ENCODE measurements at places on chromosomes 5 and 9.

DNA sequence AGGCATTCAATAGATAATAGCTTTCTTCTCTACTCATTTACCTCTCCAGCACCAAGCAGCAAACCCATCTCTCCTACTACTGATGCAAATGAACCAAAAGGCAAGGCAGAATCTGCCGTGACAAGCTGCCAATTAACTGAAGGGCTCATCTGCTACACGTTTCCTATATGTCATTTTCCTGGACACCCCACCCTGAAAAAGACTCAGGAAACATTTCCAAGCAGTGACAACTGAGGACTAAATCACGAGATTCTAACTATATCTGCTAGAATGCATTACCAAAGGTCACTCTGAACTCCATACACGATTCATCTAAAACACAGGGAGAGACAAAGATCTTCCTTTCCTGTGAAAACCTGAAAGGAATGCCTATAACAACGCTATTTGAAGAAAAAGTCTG is 12.9 kb downstream of the PLPP1 start:
- DNase-seq = no peak

DNA sequence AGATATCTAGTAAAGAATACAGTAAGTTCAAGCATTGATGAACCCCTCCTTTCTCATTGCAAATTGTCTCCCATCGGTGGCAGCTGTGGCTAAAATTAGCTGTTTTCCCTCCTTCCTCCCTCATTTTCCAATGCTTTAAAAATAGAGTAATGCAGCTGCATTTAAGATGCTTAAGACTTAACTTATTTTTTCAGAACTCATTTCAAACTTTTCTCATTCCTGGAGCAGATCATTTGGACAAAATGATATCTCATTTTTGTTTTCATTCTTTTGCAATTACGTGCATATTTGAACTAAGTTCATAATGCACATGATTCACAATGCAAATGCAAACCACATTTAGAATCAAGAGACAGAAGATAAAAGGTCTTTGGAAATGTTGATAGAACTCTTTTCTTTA is 14.6 kb downstream of the HSPB3 start:
- no peak for DNase-seq

DNA sequence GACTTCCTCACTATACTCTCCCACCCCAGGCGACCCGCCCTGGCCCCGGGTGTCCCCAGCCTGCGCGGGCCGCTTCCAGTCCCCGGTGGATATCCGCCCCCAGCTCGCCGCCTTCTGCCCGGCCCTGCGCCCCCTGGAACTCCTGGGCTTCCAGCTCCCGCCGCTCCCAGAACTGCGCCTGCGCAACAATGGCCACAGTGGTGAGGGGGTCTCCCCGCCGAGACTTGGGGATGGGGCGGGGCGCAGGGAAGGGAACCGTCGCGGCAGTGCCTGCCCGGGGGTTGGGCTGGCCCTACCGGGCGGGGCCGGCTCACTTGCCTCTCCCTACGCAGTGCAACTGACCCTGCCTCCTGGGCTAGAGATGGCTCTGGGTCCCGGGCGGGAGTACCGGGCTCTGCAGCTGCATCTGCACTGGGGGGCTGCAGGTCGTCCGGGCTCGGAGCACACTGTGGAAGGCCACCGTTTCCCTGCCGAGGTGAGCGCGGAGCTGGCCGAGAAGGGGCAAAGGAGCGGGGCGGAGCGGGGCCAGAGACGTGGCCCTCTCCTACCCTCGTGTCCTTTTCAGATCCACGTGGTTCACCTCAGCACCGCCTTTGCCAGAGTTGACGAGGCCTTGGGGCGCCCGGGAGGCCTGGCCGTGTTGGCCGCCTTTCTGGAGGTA is 2.1 kb downstream of the CA9 start:
- peak; percentile 82 for DNase-seq

GRCh38 chr9:29966247-29966646 is 2393.0 kb upstream of the C9orf72 start:
- no peak for DNase-seq

DNA sequence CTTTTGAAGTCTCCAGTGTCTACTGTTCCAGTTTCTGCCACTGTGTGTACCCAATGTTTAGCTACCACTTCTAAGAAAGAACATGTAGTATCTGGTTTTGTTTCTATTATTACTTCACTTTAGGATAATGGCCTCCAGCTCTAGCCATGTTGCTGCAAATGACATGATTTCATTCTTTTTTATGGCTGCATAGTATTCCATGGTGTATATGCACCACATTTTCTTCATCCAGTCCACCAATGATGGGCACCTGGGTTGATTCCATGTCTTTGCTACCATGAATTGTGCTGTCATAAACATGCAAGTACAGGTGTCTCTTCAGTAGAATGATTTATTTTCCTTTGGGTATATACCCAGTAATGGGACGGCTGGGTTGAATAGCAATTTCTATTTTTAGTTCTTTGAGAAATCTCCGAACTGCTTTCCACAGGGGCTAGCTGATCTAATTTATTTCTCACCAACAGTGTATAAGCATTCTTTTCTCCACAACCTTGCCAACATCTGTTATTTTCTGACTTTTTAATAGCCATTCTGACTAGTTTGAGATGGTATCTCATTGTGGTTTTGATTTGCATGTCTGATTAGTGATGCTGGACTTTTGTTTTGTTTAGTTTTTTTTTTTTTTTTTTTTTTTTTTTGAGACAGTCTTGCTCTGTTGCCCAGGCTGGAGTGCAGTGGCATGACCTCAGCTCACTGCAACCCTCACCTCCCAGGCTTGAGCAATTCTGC is 68.9 kb downstream of the WDR41 start:
- no peak for DNase-seq

DNA sequence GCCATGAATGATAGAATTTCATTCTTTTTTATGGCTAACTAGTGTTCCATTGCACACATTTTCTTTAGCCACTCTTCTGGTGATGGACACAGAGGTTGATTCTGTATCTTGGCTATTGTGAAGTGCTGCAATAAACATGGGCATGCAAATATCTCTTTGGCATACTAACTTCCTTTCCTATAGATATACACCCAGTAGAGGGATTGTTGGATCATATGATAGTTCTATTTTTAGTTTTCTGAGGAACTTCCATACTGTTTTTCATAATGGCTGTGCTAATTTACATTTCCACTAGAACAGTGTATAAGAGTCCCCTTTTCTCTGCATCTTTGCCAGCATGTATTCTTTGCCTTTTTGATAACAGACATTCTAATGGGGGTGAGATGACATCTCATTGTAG is 50.4 kb upstream of the CDK5RAP2 start:
- DNase-seq = no peak

GRCh38 chr9:76512826-76513225 is 53.8 kb downstream of the GCNT1 start:
- DNase-seq = no peak

DNA sequence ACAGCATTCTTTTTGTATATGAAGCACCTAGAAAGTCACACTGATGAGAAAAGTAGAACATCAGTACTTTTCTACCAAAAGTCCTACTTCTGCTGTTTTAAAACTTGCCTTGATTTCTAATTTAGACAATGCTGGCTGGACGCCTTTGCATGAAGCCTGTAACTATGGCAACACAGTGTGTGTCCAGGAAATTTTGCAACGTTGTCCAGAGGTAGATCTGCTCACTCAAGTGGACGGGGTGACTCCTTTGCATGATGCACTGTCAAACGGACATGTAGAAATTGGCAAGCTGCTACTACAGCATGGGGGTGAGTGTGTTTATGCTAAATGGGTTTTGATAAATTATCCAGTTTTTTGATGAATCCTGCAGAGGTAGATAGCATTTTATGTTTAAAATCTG is 73.5 kb downstream of the SLF1 start:
- DNase-seq = peak; percentile 39

- DNase-seq = no peak
Observed at GRCh38 chr9:88553350-88553749, 18.4 kb downstream of the NXNL2 start.

DNA sequence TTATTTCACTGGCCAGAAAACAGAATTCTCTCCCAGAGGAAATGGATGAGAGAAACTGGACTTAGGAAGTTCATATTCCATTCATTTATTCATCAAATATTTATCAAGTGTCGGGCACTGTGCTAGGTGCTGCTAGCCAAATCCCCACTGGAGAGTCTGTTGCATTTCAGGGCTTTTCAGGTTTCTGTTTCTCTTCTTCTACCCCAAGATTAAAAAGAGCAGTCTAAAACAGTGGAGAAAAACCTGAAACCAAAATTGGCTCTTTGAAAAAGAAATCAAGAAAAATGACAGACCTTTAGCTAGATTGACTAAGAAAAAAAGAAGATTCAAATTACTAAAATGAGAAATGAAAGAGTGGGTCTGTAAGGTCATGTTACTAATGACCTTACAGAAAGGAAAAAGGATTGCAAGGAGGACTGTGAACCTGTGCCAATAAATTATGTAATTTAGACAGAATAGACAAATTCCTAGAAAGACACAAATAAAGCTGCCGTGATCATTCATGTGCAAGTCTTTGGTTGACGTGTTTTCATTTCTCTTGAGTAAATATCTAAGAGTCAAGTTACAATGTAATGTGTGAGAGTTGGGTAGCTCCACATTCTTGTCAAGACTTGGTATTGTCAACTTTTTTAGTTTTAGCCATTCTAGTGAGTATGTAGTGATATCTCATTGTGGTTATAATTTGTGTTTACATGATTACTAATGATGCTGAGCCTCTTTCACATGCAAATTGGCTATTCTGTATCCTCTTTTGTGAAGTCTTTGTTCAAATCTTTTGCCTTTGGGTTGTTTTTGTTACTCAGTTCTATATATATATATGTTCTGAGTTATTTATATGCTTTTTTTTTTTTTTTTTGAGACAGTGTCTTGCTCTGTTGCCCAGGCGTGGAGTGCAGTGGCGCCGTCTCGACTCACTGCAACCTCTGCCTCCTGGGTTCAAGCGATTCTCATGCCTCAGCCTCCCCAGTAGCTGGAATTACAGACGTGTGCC is 23.7 kb downstream of the SNX30 start:
- no peak for DNase-seq

- DNase-seq = no peak
Observed at GRCh38 chr9:109974143-109974917, 194.3 kb downstream of the PALM2AKAP2 start.

DNA sequence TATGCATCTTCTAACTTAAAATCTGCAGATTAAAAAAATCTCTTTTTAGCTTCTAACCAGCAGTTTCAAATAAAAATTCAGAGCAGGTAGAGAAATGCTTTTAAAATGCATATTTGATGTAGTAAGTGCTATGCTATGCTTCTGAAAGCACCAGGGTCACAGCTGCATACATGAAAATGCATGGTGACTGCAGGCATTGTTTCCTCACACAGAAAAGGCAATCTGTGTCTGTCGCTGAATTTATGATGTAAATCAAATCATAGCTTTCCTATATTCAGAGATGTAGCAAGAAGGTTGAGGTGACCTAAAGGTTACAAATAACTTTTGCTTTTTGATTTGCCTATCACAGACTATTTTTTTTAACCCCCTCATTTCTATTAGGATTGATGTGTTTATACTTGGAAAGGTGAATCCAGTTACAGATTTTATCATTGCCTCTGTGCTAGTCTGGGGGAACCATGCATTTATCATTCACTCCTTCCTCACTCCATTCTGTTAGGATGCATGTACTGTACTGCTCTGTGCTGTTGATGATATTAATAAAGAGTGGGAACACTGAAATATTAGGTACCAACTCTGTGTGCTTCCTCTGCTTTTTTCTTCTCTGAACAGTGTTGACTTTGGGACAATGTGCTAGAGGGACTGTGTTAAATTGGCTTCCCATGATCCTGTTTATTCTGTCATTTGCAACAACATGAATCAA is 65.6 kb downstream of the FOCAD start:
- DNase-seq = no peak

- no peak for DNase-seq
Observed at GRCh38 chr9:131395157-131396098, 1.5 kb downstream of the PRRC2B start.

DNA sequence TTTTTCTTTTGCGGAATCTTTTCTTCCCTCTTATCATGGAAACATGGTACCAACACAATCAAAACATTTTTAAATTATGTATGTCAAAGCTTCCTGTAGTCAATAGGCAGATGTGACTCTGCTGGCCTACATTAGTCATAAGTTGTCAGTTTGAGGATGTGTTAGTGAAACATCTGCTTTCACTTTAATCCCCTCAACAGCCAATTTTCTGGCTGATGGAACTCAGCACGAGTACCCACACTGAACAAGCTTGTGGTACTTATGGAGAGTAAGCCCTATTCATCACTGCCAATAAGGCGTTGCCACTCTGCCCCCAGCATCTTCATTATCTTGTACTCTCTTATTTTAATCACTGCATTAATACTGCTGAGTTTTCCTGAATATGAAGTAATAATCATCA is 1034.4 kb downstream of the CDH9 start:
- DNase-seq = no peak

DNA sequence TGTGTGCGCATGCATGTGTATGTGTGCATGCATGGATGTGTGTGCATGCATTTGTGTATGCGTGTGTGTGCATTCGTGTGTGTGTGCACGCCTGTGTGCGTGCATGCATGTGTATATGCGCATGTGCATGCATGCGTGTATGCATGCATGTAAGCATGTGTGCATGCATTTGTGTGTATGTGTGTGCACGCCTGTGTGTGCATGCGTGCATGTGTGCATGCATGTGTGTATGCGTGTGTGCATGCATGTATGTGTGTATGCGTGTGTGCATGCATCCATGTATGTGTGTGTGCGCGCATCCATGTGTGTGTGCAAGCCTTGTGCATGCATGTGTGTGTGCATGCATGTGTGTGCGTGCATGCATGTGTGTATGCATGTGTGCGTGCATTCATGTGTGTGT is 276.8 kb downstream of the PBX3 start:
- DNase-seq = no peak

DNA sequence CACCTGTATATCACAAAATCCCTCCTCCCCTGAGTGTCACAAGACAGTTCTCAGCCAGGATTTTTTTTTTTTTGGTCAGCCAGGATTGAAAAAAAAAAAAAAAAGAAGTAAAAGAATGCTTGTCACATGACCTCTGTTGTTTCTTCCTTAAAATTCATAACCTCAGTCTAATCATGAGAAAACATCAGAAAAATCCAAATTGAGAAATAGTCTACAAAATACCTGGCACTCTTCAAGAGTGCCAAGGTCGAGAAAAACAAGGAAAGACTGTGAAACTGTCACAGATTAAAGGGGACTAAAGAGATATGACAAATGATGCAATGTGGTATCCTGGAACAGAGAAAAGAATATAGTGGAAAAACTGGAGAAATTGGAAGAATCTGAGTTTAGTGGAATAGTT is 58.5 kb upstream of the SUB1 start:
- no peak for DNase-seq

DNA sequence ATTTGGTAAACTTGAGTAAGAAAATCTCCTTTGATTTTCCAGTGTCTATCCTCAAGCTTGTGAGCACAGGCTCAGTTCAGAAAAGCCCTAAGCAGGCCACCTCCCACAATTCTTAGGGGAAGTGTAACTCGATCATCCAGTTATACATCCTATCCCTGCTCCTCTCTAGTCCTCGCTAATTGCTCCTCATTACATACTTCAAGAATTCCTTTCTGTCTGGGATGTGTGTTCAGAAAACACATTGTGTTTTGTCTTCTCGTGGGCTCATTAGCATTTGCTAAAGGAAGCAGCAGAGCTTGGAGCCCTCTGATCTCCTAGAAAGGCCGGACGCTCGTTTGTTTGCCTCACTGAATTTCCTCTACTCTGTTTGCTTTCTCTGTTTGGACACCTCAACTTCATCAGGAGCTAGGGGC is 268.2 kb upstream of the RFX3 start:
- no peak for DNase-seq

GRCh38 chr9:26310294-26310693 is 582.3 kb downstream of the CAAP1 start:
- DNase-seq = no peak

All from left hindlimb (tissue), 1 donor.